Activated T-helper 1 cell treated with anti-CD3 and anti-CD28 coated beads, Interleukin-2, amount 50 U/mL, for 16 hours (primary cell): ENCODE measurements at places on chromosomes 3 and 15.

DNA sequence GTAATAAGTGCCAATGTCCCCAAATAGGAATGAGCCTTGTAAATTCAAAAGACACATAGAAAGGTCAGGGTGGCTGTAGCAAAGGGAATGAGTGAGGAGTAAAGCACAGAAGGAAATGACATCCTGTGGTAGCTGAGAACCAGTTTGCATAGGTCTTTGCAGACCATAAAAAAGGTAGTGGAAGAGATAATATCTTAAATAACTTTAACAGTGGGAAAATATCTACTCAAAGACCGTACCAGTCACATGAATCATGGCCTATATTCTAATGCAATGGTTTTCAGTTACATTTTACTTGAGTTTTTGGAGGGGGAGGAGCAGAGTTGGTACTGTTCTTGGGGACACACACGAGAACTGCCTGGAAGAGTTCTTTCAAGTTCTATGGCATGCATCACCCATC is 297.3 kb upstream of the ADAMTS9 start:
- no peak for DNase-seq

- no peak for DNase-seq
These were observed 115.7 kb downstream of the SI start for GRCh38 chr3:164962610-164963009.

DNA sequence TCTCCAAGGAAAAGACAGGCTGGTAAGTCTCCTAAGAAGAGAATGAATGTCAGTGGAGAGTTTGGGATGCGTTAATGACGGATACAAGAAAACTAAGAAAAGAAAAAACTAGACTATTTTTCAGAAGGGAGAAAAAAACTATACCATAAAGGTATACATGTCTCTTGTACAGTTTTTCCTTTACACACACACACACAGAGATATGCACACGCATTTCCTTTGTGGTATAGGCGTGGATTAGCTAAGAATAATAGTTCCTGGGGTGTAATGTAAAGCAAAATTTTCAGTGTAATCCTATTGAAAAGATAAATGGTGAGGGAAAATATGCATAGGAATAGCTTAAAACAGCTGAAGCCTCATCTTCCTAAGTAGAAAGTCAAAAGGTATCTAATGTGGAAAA is 36.3 kb downstream of the GABPB1 start:
- DNase-seq = no peak

- DNase-seq = no peak
These were observed 22.8 kb upstream of the CCDC50 start for GRCh38 chr3:191306428-191306827.

- no peak for DNase-seq
These were observed 11.9 kb upstream of the CD200R1L start for GRCh38 chr3:112858410-112859069.

DNA sequence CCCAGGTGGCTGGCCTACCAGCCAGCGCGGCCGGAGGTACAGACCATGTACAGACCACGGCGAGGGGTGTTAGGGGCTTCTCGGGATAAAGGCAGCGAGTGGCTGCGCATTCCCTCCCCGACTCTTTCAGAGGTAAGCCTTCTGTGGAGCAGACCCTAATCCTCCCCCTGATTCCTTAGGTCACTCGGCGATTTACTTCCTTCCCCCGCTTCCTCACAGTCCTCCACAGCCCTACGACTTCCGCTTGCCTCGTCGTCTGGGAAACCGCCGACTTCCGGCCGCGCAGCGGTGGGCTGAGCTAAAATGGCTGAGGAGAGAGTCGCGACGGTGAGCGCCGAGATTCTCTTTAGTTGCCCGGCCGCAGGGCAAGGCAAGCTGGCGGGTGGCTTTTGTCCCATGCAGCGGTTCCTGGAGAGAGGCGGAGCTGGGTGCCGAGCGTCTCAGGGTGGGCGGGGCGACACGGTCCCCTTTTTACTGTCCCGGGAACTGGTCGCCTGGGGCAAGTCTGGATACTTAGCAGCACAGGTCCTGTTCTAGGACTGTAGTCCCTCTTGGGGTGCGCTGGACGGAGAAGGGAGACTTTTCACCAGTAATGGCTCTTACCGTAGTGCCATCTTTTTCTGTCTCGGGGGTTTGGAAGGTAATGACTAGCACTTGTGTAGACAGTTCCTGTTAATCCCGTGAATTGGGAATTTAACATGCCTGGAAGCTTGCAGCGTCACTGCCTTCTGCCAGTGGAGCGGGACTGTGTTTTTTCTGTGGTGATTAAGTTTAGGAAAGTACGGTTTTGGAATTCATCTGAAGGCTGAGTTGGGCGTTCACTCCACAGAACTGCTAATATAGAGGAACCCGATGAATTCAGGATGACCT is at the start of the genes BBS4 and HIGD2B:
BBS4 (plus strand) TSS at position 283 of the 870 bp plus-strand sequence; CDS start at position 304, 21 bp downstream.
HIGD2B (minus strand) TSS at position 258 of the 870 bp plus-strand sequence. CDS start 9,808 bp downstream, outside the sequence.
- peak; percentile 68 for DNase-seq

DNA sequence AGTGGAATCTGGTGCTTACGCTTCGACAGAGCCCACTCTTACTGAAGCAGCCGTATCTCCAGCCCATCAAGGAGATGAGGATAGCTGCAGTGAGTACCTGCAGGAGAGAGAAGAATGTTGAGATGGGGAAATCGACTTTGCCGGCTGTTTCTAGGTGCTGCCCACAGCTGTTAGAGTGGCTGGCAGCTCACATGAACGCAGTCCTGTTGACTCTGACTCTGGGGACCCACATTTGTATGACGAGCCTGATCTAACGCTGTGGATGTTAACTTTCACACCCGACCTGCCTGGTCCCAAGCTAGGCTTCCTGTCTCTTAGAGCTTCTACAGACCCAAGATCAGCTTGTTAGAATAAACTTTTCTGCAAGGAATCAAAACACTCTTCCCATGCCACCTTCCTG is 8.9 kb upstream of the DYNLT2B start:
- DNase-seq = no peak
